ENCODE measurements at places on chromosomes 6 and 20.

DNA sequence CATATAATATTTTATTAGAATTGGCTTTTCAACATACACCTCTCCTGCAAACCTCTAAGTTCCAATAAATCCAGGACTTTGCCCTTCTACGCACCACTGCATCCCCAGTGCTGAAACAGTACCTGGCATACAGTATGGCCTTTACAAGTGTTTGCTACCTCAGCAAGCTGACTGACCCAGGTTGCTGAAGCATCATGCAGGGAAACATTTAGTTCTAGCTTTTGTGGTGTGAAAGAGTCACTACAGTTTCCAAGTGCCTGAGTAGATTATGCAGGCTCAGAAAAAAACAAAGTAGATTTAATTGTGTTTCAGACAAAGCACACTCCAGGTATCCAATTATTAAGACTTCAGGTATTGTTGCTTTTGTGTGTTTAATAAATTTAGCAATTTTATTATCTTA is 614.2 kb upstream of the NRSN1 start:
- DNase-seq, result no peak

DNA sequence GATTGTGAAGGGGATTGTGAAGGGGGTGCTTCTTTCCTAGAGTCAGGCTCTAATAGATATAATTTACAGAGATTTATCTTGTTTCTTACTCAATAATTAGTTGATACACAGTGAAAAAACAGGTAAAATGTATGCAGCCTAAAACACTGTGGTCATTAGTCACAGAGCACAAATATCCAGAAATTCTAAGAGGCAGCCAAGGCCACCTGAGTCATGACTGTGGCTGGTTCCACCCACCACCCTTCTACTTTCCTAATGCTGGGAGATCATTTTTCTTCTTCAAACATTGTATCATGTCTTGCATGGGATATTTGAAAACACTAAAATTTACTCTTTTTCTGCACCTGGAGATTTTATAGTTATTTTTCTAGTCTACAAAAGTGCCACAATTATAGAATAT is 181.6 kb downstream of the OTOR start:
- DNase-seq, result no peak

DNA sequence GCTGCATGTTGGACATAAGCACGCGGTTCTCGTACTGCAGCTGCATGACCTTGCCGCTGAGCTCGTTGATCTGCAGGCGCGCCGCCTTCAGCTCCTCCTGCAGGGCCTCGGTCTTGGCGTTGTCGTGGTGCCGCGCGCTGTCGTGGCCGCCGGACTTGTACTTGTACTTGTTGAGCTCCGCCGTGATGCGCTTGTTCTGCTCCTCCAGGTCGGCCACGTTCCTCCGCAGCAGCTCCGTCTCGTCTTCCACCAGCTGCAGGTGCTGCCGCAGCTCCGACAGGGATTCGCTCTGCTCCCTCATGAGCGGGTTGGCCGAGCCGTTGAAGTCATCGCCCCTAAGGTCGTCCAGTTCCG is 16.6 kb upstream of the KIAA0408 start:
- DNase-seq, result no peak

DNA sequence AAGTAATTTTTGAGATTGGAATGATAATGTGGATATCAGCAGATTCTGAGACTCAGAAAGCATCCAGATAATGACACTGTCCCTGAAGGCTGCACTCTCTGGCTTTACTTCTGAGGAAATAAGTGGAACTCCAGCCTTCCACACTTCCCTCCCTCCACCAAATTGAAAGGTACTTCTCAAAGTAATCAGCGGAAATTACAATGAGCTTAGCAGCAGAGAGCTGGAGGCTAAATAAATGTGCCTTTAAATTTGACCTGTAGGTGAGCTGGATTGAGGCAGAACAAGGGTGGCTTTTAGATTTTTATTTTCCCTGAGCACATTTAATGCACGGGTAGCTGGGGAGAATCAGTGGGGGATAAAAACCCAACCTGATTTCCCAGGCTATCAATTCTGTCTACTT is 39.3 kb upstream of the RNF144B start:
- DNase-seq, result no peak

DNA sequence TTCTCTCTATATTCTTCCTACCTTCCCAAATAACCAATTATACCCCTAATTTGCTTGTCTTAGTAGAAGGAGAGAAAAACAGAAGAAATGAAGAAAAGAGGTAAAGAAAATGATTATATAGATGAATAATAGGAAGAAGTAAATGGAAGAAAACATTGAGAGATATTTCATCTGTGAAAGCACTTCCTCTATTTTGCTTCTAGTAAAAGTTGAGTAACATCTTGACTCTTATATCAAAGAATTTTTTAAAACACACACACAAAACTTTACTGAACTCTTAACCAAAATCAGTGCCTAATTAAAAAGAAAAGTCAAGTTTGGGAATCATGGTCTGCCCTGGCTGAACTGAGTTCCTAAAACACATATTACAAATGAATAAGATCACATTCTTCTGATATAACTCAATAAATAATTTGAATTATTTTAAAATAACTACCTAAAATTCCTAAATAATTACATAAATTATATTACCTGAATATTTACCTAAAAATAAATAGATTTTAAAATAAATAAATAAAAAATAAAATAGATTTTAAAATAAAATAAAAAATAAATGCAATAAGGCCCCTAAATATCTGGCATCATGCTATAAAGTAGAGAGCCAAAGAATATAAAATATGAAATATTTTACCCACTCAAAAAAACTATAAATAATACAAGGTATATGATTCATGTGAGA is 8.8 kb downstream of the SLC17A2 start:
- no peak for DNase-seq

DNA sequence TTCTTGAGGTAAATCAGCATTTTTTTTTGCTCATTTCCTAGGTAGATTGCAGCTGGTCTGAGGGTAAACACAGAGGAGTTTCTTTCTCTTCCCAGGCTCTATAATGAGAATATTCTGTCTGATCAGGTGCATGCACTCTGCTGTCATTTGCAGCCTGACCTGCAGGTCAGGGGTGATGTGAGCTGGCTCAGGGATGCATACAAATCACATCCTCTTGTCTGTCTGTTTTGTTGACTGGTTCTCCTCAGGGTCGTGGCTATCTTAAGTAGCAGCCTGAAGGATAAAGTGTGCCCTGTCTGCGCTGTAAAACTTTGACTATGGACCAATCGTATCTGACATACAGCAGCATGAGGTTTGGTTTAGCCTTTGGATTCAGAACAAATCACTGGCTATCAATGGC is 183.4 kb upstream of the POU3F2 start:
- no peak for DNase-seq

GRCh38 chr6:52390361-52390727 is 28.4 kb downstream of the PAQR8 start:
- no peak for DNase-seq

GRCh38 chr6:142846883-142847287 is 98.1 kb downstream of the HIVEP2 start:
- no peak for DNase-seq

GRCh38 chr6:3737831-3738210 is 13.7 kb downstream of the PXDC1 start:
- no peak for DNase-seq

- DNase-seq, result no peak
Measured at GRCh38 chr20:48845721-48846306, 18.0 kb upstream of the PREX1 start.

- no peak for DNase-seq
Measured at GRCh38 chr6:17705428-17705777, 1.3 kb downstream of the NUP153 start.

GRCh38 chr6:9458424-9458823 is 956.5 kb downstream of the TFAP2A start:
- no peak for DNase-seq

DNA sequence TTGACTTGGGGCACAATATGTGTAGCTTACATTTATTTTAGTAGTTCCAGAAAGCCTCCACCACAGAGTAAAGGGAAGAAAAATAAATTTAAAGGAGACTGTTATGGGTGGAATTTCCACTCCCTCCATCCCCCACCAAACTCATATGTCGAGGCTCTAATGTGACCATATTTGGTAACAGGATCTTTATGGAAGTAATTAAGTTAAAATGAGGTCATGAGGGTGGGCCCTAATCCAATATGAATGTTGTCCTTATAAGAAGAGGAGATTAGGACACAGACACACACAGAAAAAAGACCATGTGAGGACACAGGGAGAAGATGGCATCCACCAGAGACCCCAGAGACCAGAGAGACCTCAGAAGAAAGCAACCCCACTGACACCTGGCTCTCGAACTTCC is 189.7 kb downstream of the EDN1 start:
- DNase-seq, result no peak

DNA sequence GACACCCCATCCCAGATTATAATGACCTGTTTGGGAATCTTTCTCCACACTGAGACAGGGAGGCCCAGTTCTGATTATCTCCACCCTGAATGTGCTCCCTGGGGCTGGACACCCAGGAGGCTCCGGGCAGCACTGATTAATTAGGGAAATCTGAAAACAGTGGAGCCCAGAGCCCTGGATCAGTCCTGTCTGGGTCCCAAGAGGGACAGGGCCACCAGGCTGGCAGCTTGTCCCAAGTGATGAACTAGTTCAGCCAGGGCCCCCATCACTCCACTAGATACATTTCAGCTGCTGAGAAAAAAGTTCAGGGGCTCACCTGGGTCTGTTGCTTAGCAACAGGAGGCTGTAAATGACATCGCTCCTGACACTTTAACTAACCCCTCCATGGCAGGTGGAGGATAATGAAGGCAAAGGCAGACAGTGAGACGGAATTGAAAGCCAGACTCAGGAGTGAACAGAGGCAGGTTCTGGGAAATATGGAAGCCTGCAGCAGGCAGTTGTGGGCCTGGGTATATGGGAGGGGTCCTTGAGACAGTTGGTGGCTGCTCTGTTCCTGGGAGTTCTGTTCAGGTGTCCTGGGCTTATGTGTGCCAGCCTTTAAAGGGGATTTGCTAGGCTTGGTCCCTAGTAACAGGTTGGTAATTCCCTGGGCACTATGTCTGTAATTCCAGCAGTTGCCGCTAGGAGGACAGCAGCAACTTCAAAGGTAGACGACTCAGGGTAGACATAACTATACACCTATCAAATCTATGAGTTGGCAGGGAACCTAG is 78.3 kb upstream of the CTNNBL1 start:
- DNase-seq, result peak; percentile 31

DNA sequence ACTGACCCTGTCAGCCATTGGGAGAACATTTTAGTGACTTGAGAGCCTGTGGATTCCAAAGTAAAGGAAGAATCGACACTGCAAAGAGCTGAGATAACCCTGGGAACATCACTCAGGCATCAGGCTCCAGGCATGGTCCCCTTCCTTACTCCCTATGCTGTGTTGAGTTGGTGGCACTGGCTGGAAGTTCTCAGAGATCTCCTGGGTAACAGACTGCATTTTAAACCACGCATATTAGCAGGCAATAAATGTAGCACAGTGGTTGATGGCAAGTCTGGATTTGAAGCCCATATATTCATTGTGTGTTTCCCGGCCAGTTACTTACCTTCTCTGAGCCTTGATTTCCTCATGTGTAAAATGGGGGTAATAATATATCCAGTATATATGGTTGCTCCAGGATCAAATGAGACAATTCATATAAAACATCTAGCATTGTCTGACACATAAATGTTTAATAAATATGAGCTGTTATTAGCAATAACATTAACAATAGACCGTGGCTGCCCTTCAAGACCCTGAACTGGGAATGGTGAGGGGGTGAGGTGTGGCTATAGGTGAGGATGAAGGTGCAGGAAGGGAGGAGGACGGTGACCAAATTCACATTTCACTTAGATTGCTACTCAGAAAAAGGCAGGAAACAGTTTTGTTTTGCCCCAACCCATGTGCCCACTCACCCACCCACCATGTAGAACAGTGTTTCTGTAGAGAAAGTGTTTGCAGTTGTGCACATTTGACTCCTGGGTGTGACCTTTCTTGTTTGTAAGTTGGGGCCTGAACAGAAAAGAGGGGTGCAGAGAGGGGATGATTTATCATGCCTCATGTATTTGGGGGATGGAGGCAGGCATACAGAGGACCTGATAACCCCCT is 2.1 kb downstream of the PLCG1 start:
- no peak for DNase-seq

DNA sequence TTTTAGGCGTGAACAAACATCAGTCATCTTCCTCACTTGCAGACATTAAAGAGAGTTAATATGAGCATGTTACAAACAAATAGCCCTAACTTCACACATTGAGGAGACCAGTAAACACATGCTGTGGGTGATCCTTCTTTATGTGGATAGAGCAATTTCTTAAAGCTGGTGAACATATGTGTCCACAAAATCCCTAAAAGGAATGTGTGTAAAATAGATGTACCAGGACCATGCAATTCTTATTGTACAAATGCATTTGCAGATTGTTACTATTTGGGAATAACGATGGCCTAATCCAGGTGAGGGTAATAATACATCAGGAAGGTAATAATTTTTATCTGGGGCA is 228.9 kb downstream of the ALDH8A1 start:
- no peak for DNase-seq

DNA sequence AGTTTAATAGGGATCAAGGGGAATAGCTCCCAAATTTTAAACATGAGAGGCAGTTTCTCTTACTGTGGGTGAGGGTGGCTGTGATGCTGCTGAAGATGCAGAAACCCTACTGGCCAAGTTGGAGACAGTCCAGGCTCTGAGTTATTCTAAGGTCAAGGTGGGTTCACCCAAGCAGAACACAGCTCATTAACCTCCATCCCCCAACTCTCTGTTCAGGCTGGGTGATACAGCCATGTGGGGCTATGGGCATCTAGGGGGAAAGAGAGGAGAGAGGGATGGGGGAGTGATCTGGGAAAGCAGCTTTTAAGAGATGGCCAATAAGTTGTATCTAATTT is 18.9 kb upstream of the TRAM2 start:
- no peak for DNase-seq

- DNase-seq, result no peak
Measured at GRCh38 chr6:7147051-7147671, 39.4 kb downstream of the RREB1 start.

DNA sequence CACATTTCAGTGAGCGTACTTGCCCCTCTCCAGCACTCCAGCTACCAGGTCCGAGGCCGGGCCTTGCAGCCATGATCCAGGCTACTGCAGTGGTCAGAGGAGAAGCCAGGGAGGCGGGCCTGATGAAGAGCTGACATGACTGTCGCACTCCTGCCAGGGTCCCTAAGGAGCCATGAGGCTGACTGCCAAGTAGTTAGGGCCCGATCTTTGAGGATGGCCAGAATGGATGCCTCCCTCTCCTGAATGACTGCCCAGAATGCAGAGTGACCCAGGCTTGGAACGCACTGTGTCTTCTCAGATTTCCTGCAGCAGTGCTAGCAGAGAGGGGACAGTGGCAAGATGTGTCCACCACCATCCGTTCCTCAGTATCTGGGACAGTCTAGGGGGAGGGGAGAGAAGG is 24.7 kb upstream of the LRFN2 start:
- no peak for DNase-seq

DNA sequence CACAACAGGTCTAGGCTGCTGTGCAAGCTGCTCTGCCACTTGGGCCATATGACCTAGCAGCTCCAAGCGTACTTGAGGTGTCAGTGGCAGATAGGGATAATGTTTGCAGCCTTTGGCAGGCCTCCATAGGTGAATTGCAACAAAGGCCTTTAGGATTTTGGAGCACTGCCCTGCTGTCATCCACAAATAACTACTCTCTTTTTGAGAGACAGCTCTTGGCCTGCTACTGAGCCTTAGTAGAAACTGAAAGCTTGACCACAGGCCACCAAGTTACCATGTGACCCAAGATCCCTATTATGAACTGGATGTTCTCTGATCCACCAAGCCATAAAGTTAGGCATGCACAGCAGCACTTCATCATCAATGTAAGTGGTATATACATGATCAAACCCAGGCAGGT is 29.9 kb downstream of the FBXO30 start:
- no peak for DNase-seq

Data from stimulated activated CD8-positive, alpha-beta memory T cell treated with anti-CD3 and anti-CD28 coated beads, Interleukin-7, amount 100 ng/mL, for 1 hour (primary cell).